CD4-positive, alpha-beta memory T cell (primary cell): ENCODE measurements at places on chromosomes 5 and 9. TPM values are rescaled to one million over a fixed set of nuclear protein-coding genes. Genes with fewer than 3 reads are reported as not detected.

GRCh38 chr5:17185773-17186172, 31.7 kb upstream of the BASP1 start:
- no peak for DNase-seq

DNA sequence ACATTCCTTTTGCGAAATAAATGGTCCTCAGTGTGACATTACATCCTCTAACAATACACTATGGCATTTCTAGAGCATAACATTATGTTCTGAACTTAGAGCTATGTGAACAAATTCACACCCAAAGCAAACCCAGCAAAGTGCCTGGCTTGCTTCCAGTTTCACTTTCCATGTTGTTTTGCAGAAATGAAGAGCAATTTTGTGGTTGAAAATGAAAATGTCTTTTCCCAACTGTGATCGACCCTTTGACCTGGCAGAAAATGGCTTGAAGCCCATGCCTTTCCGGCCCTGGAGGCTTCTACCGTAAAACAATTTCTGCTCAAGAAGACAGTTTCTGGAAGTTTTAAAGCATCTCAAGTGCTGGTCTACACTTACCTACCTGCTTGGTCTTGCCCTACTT, 344.7 kb upstream of the RGMB start:
- DNase-seq, result no peak

GRCh38 chr5:133290669-133291240, 238.9 kb downstream of the HSPA4 start:
- no peak for DNase-seq

Gene PCDH12
- 0.31 TPM for polyA plus RNA-seq

Gene NELFB
- 28.7 TPM for polyA plus RNA-seq

- no peak for DNase-seq
Measured at GRCh38 chr5:172946146-172946545, 13.1 kb upstream of the RPL26L1 start.

GRCh38 chr5:108109059-108109458, 272.8 kb downstream of the FBXL17 start:
- DNase-seq, result no peak

GRCh38 chr5:93585041-93585766, 2.2 kb downstream of the NR2F1 start:
- DNase-seq, result no peak

Gene SH3GL2
- polyA plus RNA-seq, result not detected

- DNase-seq, result no peak
Measured at GRCh38 chr5:178341851-178342140, 109.2 kb upstream of the PHYKPL start.

Gene OMD
- 0.09 TPM for polyA plus RNA-seq

DNA sequence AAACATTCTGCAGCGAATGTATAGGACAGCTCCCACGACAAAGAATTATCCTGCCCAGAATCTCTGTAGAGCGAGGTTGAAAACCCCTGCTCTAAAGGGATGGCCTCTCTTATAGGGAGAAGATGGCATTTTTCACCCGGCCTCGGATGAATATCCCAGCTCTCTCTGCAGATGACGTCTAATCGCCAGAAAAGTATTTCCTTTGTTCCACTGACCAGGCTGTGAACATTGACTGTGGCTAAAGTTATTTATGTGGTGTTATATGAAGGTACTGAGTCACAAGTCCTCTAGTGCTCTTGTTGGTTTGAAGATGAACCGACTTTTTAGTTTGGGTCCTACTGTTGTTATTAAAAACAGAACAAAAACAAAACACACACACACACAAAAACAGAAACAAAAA, 17.4 kb upstream of the RARS1 start:
- DNase-seq, result no peak

Gene ARSI
- polyA plus RNA-seq, result not detected

DNA sequence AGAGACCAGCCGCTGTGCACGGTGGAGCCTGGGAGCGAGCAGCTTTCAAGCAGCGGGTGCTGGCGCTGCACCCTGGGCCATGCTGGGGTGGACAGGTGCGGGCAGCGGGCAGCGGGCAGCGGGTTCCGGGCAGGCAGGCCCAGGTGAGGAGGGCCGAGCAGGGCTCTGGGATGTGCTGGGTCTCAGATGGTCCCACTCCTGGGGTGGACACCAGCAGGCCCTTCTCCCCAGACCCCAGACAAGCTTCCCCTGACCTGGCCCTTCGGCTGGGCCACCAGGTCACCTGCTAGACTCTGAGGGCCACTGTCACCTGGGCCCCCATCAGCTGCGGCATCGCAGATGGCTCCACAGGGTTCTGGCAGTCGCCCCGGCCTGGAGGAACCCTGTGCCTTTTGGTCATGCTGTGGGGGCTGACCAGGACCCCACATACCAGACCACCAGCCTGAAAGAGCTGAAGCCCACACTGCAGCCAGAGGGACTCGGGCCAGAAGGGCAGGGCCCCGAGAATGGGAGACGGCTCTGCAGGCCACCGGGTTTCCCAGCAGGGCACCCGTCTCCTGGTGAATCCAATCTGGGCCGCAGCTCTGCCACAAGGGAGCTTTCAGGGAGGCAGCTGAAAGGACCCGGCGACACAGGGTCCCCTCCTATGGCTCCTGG, 2.0 kb downstream of the SLC6A19 start:
- DNase-seq, result no peak

- no peak for DNase-seq
Measured at GRCh38 chr9:1962122-1962521, 53.0 kb upstream of the SMARCA2 start.

DNA sequence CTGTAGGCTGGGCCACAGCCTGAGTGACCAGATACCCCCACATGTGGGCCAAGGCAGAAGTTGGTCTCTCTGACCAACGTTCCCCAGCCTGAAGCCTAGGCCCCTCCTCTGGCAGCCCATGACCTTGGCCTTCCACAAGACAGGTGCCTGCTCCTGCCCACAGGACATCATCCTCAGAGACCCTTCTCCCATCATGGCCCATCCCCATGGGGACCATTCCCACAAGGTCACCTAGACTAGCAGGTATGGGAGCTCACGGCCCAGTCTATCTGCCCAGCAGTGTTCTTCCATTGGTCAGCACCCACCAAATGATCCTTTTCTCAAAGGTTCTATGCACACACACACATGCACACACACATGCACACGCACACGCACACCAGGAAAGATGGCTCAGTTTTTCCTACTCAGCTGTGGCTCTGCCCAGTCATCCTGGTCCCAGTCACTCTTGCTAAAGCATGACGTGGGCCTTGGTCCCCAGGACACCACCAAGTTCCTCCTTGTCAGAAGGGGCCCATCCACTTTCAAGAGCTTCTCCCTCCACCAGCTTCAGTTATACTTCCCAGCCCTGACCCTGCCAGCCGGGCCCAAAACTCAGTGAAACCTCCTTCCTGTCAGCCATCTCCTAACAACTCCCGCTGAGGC, 65.4 kb downstream of the PAX5 start:
- no peak for DNase-seq

DNA sequence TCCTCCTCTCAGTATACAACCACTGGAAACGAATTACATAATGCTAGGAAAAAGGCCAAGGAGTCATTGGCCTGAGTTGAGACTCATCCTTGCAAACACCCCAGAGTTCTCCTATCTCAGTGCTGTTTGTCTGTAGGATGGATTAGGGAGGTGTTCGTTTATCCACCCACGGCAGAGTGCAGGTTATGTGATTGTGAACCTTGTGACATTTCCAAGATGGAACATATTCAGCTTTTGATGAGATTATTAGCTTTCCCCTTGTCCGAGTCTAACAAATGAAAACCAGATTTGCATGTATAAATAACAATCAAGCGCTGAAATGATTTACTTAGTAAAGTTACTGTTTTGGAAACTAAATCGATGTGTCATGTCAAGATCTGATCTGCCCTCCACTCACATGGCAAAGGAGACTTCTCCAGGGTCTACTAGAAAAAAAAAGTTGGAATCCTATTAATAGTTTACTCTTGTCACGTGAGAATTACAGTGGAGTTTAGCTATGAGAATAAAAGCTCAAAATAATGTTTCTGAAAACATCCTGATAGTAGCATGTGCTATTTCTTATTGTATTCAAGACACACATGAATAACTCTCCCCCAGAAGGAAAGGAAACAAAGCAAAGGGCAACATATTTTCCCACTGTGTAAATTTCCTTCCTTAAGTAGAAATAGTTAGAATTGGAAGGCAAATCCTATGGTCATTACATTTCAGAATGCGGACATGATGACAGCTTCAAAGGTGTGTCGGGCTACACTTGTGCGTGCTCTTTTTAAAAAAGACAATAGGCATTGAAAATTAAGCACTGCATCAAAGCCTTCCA, 600.4 kb downstream of the EBF1 start:
- DNase-seq, result no peak

GRCh38 chr5:21644032-21644431, 1209.1 kb downstream of the CDH12 start:
- no peak for DNase-seq

Gene CYLC2
- not detected for polyA plus RNA-seq

DNA sequence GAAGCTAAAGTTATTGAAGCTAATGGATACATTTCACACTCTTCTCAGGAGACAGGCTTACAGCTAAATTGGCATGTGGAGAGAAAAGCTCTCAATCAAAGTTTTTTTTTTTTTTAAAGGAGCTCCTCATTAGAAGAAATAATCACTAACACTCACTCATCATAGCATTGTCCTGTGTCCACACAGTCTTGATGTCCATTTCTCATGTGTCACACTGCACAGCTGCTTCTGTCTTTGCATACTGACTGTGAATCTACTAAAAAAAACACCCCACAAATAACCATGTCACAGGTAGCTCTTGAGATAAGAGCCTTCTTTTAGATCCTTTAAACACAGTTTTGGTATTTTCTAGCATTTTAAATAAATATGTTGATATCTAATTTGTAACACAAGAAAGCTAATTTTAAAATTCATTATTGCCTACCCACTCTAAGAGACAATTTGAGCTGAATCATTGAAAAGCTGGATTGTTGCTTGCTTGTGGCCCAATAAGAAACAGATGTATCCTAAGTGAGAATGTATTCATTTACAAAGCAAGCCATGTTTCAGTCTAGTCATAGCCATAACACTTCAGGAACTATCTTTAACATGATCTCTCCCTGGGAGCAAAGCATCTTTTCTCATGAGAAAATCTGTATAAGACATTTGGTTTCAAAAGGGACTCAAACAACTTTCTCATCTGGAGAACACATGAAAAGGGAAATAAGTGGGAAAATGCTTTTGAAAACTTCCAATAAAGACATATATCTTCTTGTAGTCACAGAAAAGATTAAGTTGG, 48.1 kb upstream of the PCSK1 start:
- DNase-seq, result no peak

DNA sequence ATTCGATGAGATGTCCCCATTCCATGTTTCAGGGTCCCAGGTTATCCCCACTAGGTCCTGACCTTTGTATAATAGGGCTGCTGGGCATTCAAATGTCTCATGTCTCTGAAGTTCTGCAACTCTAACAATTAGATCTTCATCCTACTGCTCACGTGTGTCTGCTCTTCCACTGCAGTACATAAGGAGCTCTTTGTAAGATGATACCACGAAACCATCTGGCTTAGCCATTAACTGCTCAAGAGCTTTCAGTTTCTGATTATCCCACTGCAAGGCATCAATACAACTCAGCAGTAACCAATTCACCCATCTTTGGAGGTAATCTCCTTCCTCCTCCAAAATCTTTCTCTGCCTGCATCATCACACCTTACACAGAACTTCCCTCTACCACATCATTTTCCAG, 49.9 kb upstream of the PPP2CA start:
- DNase-seq, result no peak

Gene ERAP2
- 112 TPM for polyA plus RNA-seq

Gene SIT1
- 231 TPM for polyA plus RNA-seq

Gene HTR1A
- not detected for polyA plus RNA-seq

DNA sequence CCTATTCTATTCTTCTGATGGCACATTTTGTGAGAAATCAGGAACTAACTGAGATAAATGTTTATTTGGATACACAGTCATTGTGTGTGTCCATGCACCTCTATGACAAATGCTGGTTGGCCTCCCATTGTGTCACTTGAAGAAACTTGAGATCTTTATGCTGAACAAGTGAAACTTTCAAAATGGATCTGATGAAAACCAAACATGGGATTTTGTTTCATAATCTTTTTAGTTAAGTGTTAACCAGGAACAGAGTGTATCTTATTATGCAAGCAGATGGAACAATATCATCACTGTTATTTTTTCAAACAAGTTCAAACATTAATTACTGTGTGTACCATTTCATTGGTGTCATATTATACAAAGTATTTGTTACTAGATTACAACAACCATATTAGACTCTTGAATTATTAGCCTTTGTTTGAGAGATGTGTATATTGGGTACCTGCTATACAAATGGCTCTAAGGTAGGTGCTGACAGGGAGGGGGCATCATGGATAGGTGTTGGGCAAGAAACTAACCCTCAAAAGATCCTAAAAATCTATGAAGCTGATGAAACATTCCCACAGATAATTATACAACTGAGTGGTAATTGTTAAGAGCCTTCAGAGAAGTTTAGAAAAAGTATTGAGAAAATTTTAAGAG, 159.8 kb downstream of the PALM2AKAP2 start:
- DNase-seq, result no peak

Gene CENPK
- 6.7 TPM for polyA plus RNA-seq
